CD8-positive, alpha-beta memory T cell (primary cell): ENCODE measurements at places on chromosomes 1 and 21. TPM values are rescaled to one million over a fixed set of nuclear protein-coding genes. Genes with fewer than 3 reads are reported as not detected.
A peak's percentile ranks its signal among the peaks of the same experiment; 100 is the strongest.

The PDE9A gene
- total RNA-seq: 1.5 TPM

The PRAMEF11 gene
- total RNA-seq: not detected

The LCE1F gene
- total RNA-seq: not detected

The SYPL2 gene
- total RNA-seq: not detected

The S100A7A gene
- not detected for total RNA-seq

The FMO4 gene
- 0.89 TPM for total RNA-seq

The PLA2G4A gene
- 1.5 TPM for total RNA-seq

The IPO13 gene
- 28.9 TPM for total RNA-seq

The CHD5 gene
- total RNA-seq: 0.82 TPM

The S100A12 gene
- total RNA-seq: not detected

GRCh38 chr1:91124290-91124985 is 102.6 kb upstream of the ZNF644 start:
- H3K27me3 ChIP-seq: no peaks in the 10 kb centered on the region
- DNase-seq: no peak

DNA sequence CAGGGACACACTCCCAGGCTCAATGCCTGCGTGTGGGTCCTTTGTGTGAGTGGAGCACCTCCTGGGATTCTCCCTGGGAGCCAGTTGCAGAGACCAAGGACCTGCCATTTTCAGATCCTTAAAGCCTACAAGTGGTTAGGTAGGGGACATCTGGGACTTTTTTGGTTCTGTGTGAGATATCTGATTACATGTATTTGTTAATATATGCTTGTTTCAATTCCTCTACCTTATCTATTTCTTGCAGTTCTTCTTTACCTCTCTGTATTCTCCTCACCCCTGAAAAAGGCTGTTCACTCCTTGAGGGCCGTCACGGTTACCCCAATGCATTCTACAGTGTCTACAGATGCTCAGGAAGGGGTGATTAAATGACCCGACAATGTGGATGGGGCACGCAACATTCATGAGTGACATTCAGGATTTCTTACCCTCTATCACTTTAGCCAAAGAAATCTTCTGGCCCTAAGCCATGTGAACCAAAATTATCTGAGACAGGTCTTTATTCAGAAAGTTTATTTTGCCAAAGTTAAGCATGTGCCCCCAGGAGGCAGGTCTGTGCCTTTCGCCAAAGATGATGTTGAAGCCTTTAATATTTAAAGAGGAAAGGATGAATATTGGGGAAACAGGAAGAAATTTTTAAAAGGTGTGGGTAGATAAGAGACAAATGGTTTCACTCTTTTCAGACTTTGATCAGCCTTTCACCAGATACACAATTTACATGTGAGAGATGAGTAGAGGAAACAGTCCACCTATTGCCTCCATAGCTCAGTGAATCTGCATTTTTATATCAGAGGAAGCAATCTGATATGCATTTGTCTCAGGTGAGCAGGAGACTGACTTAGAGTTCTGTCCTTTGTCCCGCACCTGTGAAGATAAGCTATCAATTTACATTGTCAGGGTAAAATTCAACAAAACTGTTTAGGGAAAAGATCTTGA is 44.6 kb upstream of the MPZL1 start:
- peaks cover 37% of the 10 kb centered on the region for H3K36me3 ChIP-seq
- H3K27ac ChIP-seq: no peak overlapping the region
- no peak for DNase-seq
- no peaks in the 10 kb centered on the region for H3K27me3 ChIP-seq

- peaks cover 20% of the 10 kb centered on the region for H3K4me1 ChIP-seq
- peak within 1 kb of the TSS; percentile 64 for H3K27ac ChIP-seq
- peaks cover 6% of the 10 kb centered on the region for H3K36me3 ChIP-seq
Measured at GRCh38 chr1:6624710-6625583, at the start of gene THAP3. Gene THAP3 (plus strand): TSS chr1:6624868. CDS start chr1:6625219, 351 bp downstream.

GRCh38 chr21:39125752-39126485 is 57.3 kb downstream of the PSMG1 start:
- H3K4me1 ChIP-seq: no peaks in the 10 kb centered on the region
- no peak overlapping the region for H3K4me3 ChIP-seq
- no peaks in the 10 kb centered on the region for H3K36me3 ChIP-seq
- H3K27ac ChIP-seq: no peak overlapping the region

DNA sequence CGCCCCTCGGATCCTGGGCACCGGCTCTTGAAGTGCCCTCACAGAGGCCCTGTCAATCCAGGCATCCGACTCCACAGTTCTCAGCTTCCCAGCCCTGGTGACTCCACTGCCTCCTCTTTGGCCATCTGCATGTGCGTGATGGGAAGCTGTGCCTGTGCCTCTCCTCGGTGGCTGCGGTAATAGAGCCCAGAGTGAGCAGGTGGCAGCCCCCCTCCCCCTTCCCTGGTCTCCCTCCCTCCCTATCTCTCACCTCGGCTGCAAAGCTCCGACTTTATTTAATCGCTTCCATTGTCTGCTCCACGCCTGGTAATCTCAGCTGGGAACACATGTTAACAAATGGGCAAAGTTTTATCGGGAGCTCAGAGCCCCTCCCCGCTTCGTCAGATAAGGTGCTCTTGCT is 91.9 kb downstream of the IGSF21 start:
- H3K27me3 ChIP-seq: no peaks in the 10 kb centered on the region
- no peaks in the 10 kb centered on the region for H3K36me3 ChIP-seq
- no peak for DNase-seq
- H3K4me3 ChIP-seq: no peak overlapping the region
- H3K27ac ChIP-seq: no peak overlapping the region

DNA sequence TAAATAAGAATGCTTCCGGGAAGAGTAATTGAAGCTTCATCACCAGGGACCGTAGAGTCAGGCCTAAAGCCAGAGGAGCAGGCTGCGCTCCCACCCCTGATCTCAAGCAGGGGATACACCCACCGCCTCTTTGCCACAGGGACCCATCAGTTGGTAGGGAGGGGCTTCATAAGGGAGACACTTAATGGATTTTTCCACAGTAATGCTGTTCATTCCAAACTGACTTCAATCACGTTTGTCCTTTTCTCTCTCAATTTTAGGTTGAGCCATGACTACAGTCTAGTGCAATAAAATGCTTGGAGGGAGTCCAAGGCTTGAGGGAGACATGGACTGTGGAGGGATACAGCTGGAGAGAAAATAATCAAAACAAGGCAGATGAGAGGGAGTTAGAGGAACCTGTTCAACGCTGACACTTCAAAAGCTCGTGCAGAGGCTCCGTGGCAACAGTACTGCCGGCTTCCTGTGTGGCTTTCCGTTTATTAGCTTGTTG is 111.5 kb downstream of the SEC16B start:
- no peaks in the 10 kb centered on the region for H3K36me3 ChIP-seq
- no peak overlapping the region for H3K27ac ChIP-seq
- DNase-seq: no peak
- no peaks in the 10 kb centered on the region for H3K4me1 ChIP-seq
- no peak overlapping the region for H3K4me3 ChIP-seq

DNA sequence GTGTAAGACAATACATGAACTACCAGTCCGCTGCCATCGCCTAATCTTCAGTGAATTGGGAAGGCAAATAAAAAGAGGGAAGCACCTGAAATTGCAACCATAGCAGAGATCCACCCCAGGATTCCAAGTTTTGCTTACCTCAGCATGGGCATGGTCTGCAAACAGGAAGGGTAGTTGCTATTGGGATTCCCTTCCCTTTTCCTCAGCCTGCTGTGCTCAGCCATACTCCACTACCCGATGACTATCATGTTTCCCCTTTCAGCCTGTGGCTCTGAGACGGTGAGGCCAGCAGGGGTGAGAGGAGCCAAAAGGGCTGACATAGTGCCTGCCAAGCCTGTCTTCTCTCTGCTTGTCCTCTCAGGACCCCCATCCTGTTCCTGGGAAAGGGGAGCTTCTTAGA is 64.2 kb downstream of the GPR137B start:
- no peak overlapping the region for H3K27ac ChIP-seq
- H3K4me3 ChIP-seq: no peak overlapping the region
- no peak for DNase-seq
- no peaks in the 10 kb centered on the region for H3K27me3 ChIP-seq
- H3K4me1 ChIP-seq: no peaks in the 10 kb centered on the region

DNA sequence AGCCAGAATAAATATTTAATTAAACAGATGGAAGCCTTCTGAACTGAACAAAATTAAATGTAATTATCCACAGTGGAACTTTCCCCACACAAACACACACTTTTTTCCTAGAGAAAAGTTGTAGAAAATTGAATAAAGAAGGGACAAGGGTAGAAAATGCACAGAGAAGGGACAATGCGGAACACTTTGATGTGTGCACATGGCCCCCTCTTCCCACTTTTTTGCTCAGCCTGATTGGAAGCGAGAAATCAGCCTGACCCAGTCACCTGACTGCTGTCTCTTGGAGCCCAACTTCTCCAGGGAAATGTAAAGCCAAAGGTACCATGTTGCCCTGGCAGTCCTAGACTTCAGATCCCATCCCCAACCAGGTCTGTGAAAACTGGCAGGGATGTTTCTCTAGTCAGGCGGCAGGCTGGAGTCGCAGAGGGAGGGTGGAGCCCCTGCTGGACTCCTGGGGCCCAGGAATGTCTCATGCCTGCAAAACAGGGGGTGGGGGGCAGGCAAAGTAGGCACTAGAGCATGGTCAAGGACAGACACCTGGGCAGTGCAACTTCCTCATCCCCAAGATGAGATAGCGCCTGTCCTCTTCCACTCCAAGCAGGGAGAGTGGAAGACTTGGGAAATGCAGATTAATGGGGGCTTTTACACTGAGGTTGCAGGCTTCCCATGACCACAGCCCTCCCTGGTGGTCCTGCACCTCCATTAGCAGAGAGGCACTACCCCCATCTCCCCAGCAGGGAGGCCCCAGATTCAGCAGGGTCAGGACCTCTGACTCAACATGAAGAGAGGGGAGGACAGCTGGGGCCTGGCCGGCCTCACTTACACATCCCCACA is 2.8 kb downstream of the CERS2 start:
- no peak for DNase-seq
- H3K36me3 ChIP-seq: peaks cover 18% of the 10 kb centered on the region

GRCh38 chr1:86507935-86508582 is 38.8 kb upstream of the CLCA4 start:
- H3K36me3 ChIP-seq: no peaks in the 10 kb centered on the region
- no peak overlapping the region for H3K27ac ChIP-seq
- H3K27me3 ChIP-seq: no peaks in the 10 kb centered on the region
- DNase-seq: peak; percentile 5
- no peak overlapping the region for H3K4me3 ChIP-seq

DNA sequence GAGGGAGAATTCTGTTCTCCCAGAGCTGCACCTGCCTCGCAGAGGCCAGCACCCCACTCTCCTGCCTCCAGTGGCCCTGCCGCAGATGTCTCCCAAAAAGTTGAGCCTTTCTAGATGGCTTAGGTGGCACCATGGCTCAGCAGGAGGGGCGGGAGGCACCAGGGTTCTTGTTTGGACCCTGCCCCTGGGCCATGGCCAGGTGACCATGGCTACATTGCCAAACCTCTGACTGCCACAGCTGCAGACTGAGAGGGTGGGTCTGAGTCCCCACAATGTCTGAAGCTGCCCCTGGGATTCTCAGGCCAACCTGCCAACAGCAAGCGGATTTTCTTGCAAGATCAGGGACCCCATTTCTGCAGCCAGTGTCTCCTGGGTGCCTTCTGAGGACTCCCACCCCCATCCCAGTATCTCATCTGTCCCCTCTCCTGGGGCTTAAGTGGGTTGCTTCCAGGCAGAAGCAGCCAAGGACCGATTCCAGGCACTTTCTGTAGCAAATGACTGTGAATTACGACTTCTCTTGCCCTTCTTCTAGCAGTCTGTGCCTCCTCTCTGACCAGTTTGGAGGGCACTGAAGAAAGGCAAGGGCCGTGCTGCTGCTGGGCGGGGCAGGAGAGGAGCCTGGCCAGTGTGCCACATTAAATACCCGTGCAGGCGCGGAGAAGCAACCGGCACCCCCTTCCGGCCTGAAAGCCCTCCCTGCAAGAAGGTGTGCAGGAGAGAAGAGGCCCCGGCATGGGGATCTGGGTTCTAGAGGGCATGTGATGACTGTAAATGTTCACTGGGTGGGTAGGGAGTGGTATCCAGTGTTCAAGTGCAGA is 22.5 kb downstream of the SESN2 start:
- H3K4me3 ChIP-seq: no peak overlapping the region
- no peak overlapping the region for H3K27ac ChIP-seq
- no peaks in the 10 kb centered on the region for H3K4me1 ChIP-seq
- DNase-seq: no peak
- no peaks in the 10 kb centered on the region for H3K27me3 ChIP-seq

GRCh38 chr21:21226472-21226871 is 228.3 kb downstream of the NCAM2 start:
- H3K27ac ChIP-seq: no peak overlapping the region
- H3K4me1 ChIP-seq: no peaks in the 10 kb centered on the region
- no peaks in the 10 kb centered on the region for H3K27me3 ChIP-seq
- H3K4me3 ChIP-seq: no peak overlapping the region
- no peaks in the 10 kb centered on the region for H3K36me3 ChIP-seq
- DNase-seq: no peak

- H3K4me3 ChIP-seq: no peak overlapping the region
- DNase-seq: no peak
- no peaks in the 10 kb centered on the region for H3K36me3 ChIP-seq
- H3K27ac ChIP-seq: no peak overlapping the region
- H3K27me3 ChIP-seq: no peaks in the 10 kb centered on the region
Measured at GRCh38 chr21:45937721-45938452, 43.7 kb upstream of the COL6A1 start.

DNA sequence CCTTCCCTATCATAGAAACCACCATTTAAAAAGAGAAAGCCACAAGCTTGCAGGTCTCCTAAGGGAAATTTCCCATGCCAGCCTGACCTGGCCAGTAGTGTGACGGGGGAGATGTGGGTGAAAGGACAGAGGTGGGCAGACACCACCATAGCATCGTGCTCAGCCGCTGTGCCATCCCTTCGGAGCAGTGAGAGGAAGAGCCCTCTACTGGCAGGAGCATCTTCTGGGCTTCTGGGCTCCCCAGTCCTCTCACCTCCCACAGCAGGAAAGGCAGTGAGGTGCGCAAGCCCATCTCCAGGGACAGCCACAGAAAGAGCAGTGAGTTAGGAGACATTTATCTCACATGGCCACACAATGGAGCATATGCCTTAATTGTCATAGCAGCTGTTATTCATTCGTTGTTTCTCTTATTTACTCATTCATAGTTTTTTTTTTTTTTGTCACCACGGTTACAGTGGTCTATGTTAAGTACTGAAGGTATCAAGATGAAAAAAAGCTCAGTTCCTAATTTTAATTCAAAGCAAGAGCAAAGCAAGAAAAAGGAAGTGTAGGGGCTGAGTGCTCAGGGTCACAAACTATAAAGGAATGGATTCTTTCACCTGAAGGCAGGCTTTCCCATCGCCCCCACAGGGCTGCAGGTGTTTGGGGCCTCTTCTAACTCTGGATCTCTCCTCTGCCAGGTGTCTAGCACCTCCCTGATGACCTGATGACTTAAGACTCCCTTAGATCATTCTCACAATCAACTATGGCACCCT is 48.8 kb upstream of the CAMK1G start:
- H3K36me3 ChIP-seq: no peaks in the 10 kb centered on the region
- no peak overlapping the region for H3K4me3 ChIP-seq
- H3K4me1 ChIP-seq: no peaks in the 10 kb centered on the region
- no peak for DNase-seq
- no peak overlapping the region for H3K27ac ChIP-seq
- no peaks in the 10 kb centered on the region for H3K27me3 ChIP-seq

GRCh38 chr1:5370311-5370710 is 621.9 kb downstream of the NPHP4 start:
- no peak for DNase-seq
- no peak overlapping the region for H3K4me3 ChIP-seq
- no peaks in the 10 kb centered on the region for H3K36me3 ChIP-seq
- no peaks in the 10 kb centered on the region for H3K27me3 ChIP-seq
- no peak overlapping the region for H3K27ac ChIP-seq

GRCh38 chr1:235601104-235601503 is 48.5 kb downstream of the GNG4 start:
- H3K36me3 ChIP-seq: no peaks in the 10 kb centered on the region
- H3K4me3 ChIP-seq: no peak overlapping the region
- no peaks in the 10 kb centered on the region for H3K27me3 ChIP-seq
- no peak overlapping the region for H3K27ac ChIP-seq
- no peak for DNase-seq
